H7 (cell line): ENCODE measurements at places on chromosomes 1 and 21. TPM values are rescaled to one million over a fixed set of nuclear protein-coding genes. Genes with fewer than 3 reads are reported as not detected.

DNA sequence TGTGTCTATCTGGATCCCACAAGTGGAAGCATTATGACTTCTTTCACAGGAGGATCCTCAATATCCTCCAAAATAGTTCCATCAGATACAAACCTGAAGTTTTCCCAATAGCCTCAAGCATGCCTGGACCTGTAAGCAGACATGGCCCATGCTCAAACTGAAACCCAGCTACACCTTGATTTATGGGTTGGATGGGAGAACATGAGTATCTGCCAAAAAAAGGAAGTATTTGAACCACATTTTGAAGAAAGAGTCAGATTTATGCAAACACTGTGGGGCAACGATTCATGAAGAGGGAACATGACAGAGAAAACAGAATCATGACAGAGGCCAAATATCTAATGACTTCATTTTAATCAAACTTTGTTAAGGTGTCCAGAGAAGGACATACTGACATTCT, 351.0 kb upstream of the NFIA start:
- no peak for DNase-seq

GRCh38 chr1:152460529-152460899, 46.5 kb upstream of the CRNN start:
- DNase-seq: no peak

AADACL4 gene
- not detected in 2 replicates for total RNA-seq

GRCh38 chr1:95126846-95127245, 9.7 kb downstream of the TLCD4 start:
- DNase-seq: no peak

GRCh38 chr1:30404341-30404740, 319.0 kb downstream of the MATN1 start:
- no peak for DNase-seq

DNA sequence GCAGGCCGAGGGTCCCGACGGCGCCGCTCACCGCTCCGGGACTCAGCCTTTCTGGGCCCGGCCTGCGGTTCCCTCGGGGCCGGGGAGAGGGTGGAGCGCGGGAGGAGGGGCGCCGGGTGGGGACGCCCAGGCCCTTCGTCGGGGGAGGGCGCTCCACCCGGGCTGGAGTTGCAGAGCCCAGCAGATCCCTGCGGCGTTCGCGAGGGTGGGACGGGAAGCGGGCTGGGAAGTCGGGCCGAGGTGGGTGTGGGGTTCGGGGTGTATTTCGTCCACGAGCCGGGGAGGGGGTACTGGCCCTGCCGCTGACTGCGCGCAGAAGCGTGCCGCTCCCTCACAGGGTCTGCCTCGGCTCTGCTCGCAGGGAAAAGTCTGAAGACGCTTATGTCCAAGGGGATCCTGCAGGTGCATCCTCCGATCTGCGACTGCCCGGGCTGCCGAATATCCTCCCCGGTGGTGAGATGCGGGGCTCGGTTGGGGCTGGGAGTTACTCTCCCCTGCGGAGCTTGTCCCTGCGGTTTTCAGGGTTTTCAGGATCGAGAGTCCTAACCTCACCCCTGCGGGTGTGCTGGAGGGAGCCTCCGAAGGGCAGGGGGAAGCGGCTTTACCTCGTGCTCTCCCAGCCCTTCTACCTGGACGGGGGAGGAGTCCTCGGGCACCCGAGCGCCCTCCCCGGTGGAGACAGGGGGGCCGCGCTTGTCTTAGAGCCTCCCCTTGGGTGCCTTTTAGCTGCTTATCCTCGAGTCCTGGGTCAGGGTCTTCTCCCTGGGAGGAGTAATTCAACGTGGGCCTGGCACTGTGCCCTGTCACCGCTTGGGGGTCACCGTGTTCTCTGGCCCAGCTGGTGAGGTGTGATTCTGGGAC, 2.1 kb downstream of the SAMD11 start:
- DNase-seq: peak; percentile 88

ZFYVE9 gene
- 18.0 and 23.8 TPM in 2 replicates for total RNA-seq

- no peak for DNase-seq
These were observed 15.8 kb downstream of the OR14I1 start for GRCh38 chr1:248686815-248687214.

SLFNL1 gene
- total RNA-seq: 0.30 TPM in 1 of 2 replicates, not detected in the other

- DNase-seq: peak; percentile 48
These were observed 161.4 kb downstream of the DAB1 start for GRCh38 chr1:57262472-57262871.

GRCh38 chr1:1510912-1511532, 940 bp upstream of the ATAD3A start:
- peak; percentile 63 for DNase-seq

- DNase-seq: no peak
These were observed 402.7 kb downstream of the LTN1 start for GRCh38 chr21:28590026-28590425.

- peak; percentile 45 for DNase-seq
These were observed 13.5 kb downstream of the ADAMTSL4 start for GRCh38 chr1:150562446-150563339.

- no peak for DNase-seq
These were observed 68.4 kb downstream of the RAB3GAP2 start for GRCh38 chr1:220203816-220204215.

DNA sequence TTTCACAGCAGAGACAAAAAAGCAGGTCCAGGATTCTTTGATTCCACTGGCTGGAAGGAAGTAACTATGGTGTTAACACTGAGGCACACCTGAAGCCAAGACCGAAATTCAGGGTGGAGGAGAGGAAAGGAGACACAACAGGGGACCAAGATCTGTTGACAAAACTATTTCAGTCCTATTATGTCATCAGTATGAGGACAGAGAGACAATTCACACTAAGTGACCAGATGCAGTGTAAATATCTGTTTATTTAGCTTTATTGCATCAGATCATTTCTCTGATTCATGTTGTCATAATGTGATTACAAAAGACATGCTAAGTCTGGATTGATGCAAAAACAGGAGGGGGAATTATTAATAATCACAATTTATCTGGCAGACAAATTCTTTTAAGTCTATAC, 118.8 kb downstream of the SIPA1L2 start:
- DNase-seq: no peak

RPL22 gene
- total RNA-seq: 237 and 308 TPM in 2 replicates

DNA sequence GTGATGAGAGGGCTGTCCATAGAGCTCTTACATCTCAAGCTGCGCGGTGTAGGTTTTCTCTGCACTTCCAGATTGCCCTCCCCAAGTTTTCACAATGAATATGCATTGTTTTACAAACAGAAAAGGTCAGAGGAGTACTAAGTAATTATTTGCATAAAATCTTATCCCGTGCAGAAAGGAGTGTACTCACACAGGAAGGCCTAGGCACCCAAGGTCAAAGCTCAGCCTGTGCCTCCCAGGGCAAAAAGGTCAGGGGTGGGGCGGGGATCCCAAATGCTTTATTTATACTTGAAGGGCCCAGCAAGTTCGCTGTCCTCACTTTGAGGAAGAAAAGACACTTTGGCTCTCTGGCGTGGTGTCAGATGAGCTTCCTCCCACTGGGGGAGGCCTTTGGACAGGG, 10.3 kb upstream of the KCNE1 start:
- no peak for DNase-seq

DNA sequence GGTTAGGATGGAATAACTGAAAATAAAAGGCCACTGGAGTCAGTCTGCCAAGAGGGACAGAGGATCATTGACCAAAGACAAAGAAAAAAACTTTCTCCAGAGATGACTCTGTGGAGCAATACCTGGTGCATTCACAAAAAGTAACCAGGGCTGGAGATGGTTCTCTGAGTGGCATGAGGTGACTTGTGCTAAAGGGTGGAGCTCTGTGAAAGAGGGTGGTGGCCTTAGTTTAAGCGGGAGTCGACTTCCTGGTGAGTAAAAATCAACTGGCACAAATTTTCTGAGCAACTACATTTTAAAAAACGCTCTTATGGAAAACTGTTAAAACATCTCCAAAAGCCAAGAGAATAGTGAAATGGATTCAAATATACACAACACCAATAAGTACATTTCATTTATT, 10.0 kb downstream of the NHLH2 start:
- no peak for DNase-seq

DNA sequence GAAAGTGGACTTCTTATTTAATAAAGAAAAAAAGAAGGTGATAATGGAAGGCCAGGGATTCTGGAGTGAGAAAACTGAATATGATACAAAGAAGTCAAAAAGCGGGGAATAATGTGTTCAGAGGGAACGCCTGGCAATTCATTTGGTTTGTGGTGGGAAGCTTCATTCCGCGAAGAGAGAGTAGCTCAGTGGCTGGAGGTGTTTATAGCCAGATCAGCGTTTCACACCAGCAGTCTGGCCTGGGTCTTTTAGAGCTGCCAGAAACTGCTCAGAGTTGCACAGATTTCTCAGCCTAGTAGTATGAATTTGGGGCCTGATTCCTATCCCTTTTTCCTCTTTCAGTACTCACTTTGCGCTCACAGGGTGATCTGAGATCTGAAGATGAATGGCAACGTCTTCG, 67.8 kb upstream of the IPO9 start:
- no peak for DNase-seq

- no peak for DNase-seq
These were observed 8.2 kb upstream of the MAPKAPK2 start for GRCh38 chr1:206676499-206676898.

DNA sequence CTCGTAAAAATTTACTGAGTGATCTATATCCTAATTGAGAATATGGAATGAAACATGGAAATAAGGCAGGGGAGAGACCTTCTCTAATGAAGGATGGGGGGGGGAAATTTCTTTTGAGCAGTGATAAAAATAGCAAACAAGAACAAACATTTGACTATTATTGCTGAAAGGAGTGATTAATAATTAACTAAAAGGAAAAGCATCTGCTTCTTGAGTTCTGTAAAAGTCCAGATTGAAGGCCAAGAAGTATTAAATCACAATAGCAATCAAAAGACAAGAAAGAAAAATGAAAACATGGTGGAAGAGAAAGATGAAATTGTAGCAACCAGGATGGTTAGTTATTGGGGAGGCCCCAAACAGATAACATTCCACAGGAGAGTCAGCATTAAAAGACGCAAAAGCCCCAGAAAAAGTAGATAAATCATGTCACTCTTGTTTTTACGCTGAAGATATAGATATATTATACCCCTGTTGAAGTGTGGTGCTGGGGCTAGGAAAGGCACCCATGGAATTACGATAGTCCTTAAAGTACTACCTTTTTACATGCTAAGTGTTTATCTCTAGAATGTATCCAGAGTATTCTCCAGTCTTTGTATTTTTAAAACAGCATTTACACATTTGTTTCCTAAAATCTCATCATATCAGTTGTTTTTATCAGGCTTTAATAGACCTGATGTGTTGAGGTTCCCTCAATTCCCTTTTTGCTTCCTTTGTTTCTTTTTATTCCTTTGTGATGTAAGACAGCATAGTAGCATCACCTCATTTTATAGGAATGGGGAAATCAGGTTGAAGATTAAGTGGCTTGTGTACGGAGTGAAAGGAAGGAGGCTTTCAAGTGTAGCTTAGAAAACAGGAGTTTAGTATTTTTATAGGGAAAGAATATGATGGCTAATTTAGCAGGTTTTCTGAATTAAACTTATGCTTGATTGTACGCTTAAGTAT, 28.9 kb downstream of the DISP1 start:
- peak; percentile 4 for DNase-seq

- DNase-seq: peak; percentile 63
These were observed 9.6 kb downstream of the DUSP23 start for GRCh38 chr1:159790237-159790917.

DNA sequence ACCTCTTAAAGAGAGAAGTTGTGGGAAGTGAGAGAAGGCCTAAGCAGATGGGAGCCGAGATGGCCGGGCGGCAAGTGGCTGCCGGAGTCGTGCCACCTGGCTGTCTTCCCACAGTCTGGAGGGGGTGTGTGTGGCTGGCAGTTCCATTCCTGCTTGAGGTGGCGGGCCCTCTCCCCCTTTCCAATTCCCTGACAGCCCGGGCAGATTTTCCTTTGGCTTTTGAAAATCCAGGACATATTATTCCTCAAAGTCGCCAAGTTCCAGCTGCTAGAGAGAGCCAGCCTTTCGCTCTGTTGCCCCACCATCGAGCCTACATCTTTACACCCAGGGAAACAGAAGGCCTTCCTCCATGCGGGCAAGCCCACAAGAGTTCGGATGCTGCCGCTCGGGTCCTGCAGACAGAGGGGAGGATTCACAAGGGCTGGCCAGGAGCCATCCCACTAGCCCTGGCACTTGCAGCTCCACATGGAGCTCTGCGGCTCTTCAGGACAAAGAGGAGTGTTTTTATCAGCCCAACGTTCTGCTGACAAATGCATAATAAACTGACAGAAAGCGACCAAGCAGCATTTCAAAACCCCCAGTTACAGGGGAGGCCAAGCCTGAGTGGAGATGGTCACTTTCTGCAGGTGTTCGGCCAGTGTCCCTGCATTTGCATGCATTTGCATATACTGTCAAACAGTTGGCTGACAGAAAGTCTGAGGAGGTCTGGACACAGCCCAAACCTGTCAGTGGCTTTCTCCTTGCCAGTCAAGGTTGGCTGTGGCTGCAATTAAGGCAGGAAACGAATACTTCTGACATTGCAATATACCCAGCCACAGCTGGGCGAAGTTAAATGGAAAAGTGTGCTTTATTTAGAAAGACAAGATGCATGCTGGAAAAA, 45.9 kb downstream of the OLIG1 start:
- no peak for DNase-seq

GRCh38 chr21:29114765-29115500, 15.5 kb upstream of the MAP3K7CL start:
- peak; percentile 22 for DNase-seq

CYP4B1 gene
- 0.37 TPM in 1 of 2 replicates, not detected in the other for total RNA-seq

SERINC2 gene
- 39.2 and 40.0 TPM in 2 replicates for total RNA-seq

RIPK4 gene
- total RNA-seq: 10.5 and 11.7 TPM in 2 replicates

DNA sequence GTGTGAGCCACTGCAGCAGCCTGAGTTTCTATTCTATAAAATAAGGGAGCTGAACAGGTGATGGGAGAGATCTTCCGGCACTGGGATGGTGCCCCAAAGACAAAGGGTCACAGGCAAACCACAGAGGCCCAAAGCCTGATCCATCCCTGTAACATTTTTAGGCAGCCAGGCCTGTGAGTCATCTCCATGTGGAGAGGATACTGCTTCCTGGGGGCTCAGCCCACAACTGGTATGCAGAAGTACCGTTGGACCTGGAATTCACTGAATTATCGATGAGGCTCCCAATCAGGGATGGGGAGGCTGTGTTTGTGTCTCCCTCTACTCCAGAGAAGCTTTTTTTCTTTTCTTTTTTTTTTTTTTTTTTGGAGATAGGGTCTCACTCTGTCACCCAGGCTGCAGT, 48.8 kb upstream of the WASF2 start:
- no peak for DNase-seq

GRCh38 chr1:85102479-85102878, 54.2 kb upstream of the MCOLN3 start:
- DNase-seq: no peak

- DNase-seq: no peak
These were observed 1113.9 kb upstream of the B3GALT2 start for GRCh38 chr1:194300340-194300739.
